ENCODE measurements at places on chromosomes 6 and 20.

DNA sequence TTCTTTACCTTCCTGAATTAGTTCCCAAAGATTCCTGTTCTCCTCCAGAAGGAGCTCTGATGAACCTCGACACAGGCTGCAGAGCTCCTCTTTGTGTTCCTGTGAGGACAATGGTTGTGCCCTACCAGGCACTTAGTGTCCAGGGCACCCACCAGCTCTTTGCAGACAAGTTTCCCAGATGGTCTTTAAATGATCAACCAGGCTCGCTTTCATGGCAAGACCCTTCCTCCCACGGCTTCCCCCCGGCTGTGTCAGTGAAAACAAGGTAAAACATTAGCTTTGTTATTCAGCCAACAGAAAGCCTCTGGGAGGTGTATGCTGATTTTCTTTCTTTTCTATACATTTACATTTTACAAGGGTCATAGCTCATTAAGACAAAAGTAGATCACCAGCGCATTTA is 32.3 kb upstream of the CNKSR3 start:
- no peak for DNase-seq

- DNase-seq, result no peak
Observed at GRCh38 chr20:37333848-37334318, 12.1 kb upstream of the SRC start.

GRCh38 chr6:134289204-134289575 is 28.7 kb downstream of the SGK1 start:
- DNase-seq, result no peak

DNA sequence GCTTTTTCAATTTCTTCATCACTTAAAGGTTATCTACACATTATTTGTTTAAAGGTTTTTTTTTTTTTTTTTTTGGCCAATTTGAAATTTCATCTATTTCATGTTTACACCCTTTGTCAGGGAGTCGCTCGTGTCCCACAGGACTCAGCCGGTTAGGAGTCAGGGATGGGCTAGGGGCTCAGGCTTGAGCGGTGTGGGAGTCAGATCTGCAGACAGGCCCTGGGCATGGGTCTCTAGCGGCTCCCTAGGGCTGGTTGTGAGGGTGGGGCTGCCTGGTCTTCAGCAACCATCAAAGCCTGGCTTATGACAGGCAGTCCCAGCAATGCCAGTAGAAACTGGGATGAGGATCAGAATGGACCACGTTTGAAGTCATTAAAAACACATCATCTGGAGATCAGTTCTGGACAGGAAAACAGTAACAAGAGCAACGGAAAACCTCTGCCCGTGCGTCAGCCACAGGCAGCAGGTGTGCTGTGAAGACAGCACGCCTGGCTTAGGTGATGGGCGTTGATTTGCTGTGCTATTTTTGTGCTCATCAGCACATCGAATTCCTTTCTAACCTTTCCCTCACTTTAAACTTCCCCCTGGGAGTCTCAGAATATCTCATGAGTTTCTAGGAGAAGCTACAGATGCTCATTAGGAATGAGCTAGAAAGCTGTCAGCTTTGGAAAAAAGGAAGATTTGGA is 91.3 kb upstream of the MPC1 start:
- no peak for DNase-seq

DNA sequence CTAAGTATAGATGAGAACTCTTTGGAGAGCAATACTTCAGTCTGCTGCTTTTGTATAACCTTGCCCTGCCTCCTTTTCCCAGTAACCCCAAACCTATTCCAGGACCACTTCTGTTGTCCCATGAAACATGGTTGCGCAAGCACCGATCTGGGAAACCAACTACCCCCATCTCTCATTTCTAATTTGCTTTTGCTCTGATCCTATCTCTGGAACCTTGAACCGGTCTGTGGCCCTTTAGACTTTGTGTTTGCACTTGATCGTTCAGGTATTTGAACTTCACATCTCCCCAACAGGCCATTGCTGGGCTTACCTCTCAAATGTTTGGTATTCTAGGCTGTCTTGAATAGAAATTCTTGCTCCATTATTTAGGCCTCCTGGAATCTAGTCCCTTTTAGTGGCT is 25.0 kb downstream of the L3MBTL3 start:
- no peak for DNase-seq

DNA sequence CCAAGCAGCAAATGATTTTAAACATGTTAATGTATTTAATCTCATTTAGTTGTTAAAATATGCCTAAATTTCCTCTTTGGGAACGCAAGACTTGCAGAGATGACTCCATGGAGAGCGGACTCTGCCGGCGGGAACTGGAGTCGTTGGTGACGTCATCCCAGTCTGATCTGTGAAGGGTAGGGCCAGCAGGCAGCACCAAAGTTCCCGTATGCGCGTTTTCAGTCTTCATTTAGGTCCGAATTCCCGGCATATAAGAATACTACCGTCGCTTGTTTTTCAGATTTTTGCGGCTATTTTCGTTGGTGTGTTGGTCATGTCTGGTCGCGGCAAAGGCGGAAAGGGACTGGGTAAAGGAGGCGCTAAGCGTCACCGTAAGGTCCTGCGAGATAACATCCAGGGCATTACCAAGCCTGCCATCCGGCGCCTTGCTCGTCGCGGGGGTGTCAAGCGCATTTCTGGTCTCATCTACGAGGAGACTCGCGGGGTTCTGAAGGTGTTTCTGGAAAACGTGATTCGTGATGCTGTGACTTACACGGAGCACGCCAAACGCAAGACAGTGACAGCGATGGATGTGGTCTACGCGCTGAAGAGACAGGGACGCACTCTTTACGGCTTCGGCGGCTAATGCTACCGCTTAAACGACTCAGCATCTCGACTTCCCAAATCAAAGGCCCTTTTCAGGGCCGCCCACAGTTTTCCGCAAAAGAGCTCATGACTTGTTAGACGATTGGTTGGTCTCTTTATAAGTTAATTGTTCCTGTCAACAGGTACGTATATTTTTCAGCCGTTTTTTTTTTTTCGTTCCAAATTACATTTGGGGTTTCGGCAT is 117.3 kb downstream of the HFE start:
- peak; percentile 86 for DNase-seq
